ENCODE measurements at places on chromosomes 1 and 21. TPM values are rescaled to one million over a fixed set of nuclear protein-coding genes. Genes with fewer than 3 reads are reported as not detected.

GRCh38 chr1:28147264-28148094, 29.0 kb downstream of the PTAFR start:
- no peak overlapping the region for H3K27ac ChIP-seq
- no peaks in the 10 kb centered on the region for H3K27me3 ChIP-seq
- DNase-seq: no peak
- peaks cover 9% of the 10 kb centered on the region for H3K36me3 ChIP-seq

- H3K4me3 ChIP-seq: no peak overlapping the region
- no peak for DNase-seq
- H3K36me3 ChIP-seq: no peaks in the 10 kb centered on the region
- H3K27me3 ChIP-seq: peaks cover 9% of the 10 kb centered on the region
- no peak overlapping the region for H3K27ac ChIP-seq
- H3K4me1 ChIP-seq: peaks cover 9% of the 10 kb centered on the region
These were observed 37.0 kb downstream of the UBE2G2 start for GRCh38 chr21:44764319-44765230.

Gene ITLN2
- total RNA-seq: not detected

DNA sequence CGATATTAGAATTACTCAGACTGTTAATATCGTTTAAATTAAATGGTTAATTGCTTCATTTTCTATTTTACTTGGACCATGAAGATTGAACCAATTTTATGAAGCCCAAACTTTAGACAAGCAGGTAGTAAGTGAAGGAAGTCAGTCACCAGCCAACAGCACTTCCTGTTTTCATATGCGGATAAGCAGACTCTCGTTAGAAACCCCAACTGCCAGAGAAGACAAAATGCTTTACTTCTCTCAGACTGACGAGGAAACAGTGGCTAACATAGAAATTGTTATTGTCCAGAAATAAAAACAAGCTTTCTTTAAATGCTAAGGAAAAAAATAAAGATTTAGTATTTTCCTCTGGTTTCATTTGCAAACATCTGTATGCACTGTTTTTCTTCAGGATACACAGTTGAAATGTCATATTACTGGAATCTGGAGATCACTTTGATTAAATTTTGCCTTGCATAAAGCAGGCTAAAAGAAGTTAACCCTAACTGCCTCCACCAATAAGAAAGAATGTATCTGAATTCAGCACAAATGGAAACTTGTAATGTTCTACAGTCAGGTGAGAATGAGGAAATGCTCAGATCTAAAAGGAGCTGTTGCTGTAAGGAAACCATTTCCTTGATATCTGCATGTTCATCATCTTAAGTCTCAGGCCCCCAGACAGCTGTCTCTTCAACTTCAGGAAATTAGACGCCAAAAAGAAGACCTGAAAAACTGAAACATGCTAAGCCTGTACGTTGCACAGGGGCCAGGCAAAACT, 129.8 kb upstream of the SAMSN1 start:
- H3K4me1 ChIP-seq: no peaks in the 10 kb centered on the region
- no peak for DNase-seq
- no peak overlapping the region for H3K27ac ChIP-seq
- no peaks in the 10 kb centered on the region for H3K36me3 ChIP-seq

Gene INAVA
- not detected for total RNA-seq

Gene FCER1G
- total RNA-seq: not detected

- H3K27me3 ChIP-seq: peaks cover 2% of the 10 kb centered on the region
- H3K27ac ChIP-seq: peak overlapping the region; percentile 86
- H3K4me1 ChIP-seq: peaks cover 48% of the 10 kb centered on the region
- H3K4me3 ChIP-seq: peak overlapping the region; percentile 30
- H3K36me3 ChIP-seq: peaks cover 9% of the 10 kb centered on the region
- peak; percentile 73 for DNase-seq
These were observed 18.7 kb downstream of the UQCRHL start for GRCh38 chr1:15788624-15789301.

DNA sequence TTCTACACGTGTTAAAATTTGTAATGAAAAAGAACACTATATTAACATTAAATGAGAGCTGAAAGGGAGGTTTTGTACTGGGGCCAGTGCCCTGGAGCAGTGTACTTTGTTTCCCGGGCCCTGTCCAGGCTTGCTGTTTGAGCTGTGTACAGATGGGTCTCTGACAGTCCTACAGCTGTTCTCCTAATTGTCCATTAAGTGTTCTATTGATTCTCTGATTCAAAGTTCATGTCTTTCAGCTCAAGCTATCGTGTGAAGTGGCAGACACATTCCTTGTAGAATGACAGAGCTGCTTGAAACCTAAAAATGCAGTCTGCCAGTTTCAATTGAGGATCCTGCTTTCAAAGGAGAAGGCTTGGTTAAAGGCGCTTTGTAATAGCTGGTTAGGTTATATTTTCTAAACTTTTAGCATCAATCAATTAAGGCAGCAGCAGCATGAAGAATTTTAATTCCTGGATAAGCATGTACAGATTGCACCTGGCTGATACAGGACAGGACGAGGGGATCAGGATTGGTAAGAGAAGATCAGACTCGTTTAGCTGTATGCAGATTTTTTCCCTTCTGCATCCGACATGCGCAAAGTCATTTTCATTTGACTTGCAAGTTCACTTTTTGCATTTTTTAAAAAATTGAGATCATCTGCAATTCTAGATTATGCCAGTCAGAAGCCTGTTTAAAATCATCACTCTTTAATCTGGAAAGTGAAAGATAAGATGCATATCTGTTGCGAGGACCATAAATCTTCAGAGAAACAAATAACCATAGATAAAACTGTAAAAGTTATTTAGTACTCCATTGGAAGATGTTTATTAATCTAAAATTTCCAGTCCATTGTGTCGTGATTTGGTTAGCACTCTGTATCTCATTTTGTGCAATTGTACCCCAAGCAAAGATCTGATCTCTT, 98.5 kb downstream of the ATG4C start:
- no peak overlapping the region for H3K27ac ChIP-seq
- no peak overlapping the region for H3K4me3 ChIP-seq
- no peak for DNase-seq
- no peaks in the 10 kb centered on the region for H3K27me3 ChIP-seq
- no peaks in the 10 kb centered on the region for H3K4me1 ChIP-seq
- no peaks in the 10 kb centered on the region for H3K36me3 ChIP-seq

GRCh38 chr1:113058941-113059706, 13.9 kb upstream of the LRIG2 start:
- H3K4me1 ChIP-seq: no peaks in the 10 kb centered on the region
- no peaks in the 10 kb centered on the region for H3K36me3 ChIP-seq
- no peaks in the 10 kb centered on the region for H3K27me3 ChIP-seq

Data from HFFc6 (cell line).